ENCODE measurements at places on chromosomes 7 and 10.
A peak's percentile ranks its signal among the peaks of the same experiment; 100 is the strongest.

- no peak for DNase-seq
Measured at GRCh38 chr7:45617166-45617565, 43.0 kb downstream of the ADCY1 start.

- no peak for DNase-seq
Measured at GRCh38 chr7:15291699-15292098, 270.1 kb downstream of the AGMO start.

GRCh38 chr10:111116762-111117445, 40.1 kb downstream of the ADRA2A start:
- DNase-seq: no peak

DNA sequence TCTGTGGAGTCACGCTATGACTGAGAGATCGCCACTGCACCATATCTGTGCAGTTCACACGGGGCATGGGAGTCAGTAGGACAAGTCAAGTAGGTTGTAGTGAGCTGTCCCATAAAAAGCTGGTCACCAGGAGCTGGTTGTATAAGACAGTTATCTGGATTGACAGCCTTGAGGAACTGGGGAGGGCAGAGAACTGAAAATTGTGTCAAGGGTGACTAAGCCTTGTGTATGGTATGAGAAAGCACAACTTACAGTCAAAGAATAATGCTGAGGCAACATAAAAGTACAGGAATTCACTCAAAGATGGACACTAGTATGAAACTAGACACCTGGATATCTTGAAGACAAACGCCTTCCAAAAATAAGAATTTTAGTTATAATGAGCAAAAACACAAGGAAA, 564.9 kb downstream of the POM121L12 start:
- no peak for DNase-seq

- no peak for DNase-seq
Measured at GRCh38 chr10:113922787-113923570, 68.5 kb downstream of the NHLRC2 start.

DNA sequence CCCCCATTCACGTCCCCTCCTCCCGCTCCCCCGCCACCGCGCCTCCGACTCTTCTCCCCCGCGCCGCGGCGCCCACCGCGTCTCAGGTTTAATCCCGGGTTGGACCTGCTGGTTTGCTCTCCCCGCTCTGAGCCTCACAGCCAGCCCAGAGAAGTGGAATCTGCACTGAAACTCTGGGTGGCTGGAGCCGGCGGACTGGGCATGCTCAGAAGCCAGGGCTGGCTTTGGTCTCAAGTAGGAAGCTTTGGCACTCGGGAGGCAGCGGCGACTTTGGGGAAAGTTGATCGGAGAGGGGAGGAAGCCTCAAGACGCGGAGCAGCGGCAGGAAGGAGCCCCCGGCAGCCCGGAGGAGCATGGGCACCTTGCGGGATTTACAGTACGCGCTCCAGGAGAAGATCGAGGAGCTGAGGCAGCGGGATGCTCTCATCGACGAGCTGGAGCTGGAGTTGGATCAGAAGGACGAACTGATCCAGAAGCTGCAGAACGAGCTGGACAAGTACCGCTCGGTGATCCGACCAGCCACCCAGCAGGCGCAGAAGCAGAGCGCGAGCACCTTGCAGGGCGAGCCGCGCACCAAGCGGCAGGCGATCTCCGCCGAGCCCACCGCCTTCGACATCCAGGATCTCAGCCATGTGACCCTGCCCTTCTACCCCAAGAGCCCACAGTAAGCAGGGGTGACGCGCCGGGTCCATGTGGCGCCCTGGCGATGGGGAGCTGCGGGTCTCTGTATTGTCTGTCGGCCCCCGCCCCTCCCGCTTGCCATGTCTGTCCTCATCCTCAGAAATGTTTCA, at the start of gene PRKG1:
TSS of gene PRKG1 (plus strand) at position 250 of the 791 bp plus-strand sequence.
- peak; percentile 69 for DNase-seq

- DNase-seq: peak; percentile 33
Measured at GRCh38 chr7:100122067-100122466, 2.6 kb downstream of the CNPY4 start.

DNA sequence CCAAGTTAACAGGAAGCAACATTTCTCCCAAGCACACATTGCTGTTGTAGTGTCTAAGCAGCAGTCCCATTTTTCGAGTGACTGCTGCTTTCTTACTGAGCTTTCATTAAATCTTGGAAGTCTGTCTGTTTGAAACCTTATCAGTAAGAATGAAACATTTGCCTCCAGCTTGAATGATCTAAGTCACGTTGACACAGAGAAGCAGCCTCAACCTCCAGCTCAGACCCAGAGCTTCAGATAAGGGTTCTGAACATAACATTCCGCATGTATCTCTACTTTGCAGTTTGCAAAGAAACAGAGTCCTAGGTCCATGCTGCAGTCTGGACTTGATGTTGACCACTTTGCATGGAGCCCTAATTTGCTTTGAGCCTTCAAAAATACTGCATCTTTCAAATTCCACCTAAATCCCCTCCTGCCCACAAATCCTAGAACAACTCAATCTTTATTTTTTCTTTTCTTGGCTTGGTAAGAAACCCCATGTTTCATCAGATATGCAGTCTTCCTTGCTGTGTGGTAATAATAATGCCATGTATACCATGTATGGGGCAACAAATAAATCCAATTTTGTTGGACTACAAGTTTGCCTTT, 698.7 kb upstream of the IGFBP3 start:
- no peak for DNase-seq

DNA sequence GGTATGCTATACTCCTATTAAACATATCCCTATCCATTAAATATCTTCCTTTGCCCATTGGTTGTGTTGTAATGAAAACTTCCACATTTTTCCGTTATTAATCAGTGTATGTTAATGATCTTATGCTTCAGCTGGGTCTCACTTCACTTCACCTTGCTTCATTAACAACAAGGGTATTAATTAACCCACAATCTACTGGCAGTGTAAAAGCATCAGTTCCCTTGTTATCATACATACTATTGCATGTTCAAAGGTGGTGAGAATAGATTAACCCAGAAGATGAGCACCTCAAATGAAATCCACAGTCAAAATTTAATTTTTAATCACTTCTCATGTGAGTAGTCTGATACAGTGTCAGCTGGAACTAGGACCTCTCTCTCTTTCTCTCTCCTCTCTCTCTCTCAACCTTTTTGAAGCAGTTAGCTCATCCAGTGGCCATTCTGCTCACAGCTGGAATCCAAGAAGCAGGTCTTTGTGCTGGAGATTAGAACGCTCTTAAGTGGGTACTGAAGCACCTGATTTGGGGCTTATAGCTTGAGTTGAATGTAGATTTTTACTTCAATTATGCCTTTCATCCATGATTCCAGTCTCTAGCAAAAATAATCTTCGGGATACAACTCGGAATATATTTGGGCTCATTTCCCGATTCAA, 172.3 kb downstream of the RAPGEF5 start:
- DNase-seq: no peak

GRCh38 chr10:113705344-113705652, 25.6 kb downstream of the CASP7 start:
- DNase-seq: no peak

DNA sequence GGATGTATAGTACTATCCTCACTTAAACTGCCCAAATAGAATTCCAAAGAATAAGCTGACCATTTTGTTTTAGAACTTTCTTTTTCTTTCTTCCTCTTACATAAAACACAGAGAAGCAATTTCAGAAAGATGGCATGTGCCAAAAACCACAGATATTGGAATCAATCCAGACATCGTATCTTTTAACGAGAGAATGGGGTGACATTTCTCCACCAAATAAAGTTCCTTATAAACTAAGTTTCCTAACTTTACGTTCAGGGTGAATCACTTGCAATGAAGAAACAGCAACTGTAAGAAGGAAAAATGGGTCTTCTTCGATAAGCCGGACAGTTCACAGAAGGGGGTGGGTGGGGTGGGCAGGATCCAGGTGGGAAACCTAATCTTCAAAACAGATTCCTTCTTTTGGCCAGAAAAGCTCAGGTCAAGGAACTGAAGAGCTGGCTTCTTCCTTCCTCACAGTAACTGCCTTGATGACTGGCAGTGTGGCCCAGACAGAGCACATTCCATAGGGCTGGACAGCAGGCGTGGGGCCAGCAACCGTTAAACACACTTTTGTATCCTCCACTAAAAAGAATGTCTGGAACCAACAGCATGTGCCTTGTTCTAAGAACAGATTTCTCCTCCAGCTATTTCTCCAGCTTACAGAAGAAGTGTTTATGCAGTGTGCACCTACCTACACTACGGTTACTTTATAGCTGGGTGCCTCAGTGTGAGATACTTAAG, 31.5 kb downstream of the CREB3L2 start:
- DNase-seq: peak; percentile 50

GRCh38 chr10:6052247-6053221, 9.6 kb downstream of the IL2RA start:
- DNase-seq: no peak

- no peak for DNase-seq
Measured at GRCh38 chr7:41567731-41568114, 135.2 kb downstream of the INHBA start.

DNA sequence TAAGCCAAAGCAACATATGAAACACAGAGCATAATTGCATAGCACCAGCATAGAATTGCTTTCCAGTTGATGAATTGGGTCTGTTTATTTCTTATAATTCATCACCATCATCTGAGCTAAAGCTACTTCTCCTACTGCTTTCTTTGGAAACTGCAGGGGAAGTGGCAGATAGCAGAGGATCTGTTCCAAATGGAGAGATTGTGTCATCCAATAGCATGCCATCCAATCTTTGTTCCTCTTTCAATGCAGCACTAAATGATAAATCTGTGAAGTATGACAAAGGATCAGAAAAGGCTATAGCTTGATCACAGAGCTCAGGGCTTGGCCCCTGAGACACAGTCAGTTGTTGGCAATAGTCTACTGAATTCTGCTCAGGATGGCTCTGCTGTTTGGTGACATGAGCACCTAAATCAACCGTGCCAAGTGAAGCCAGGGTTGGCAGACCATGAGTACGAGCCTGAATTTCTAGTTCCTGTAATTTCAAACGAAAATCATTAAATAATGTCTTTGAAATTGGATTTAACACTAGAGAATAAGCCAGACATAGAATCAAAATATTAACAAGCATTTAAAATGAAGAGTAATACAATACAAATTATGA, 90.0 kb downstream of the TFEC start:
- no peak for DNase-seq

GRCh38 chr7:77254429-77254828, 54.8 kb upstream of the FGL2 start:
- no peak for DNase-seq

- no peak for DNase-seq
Measured at GRCh38 chr7:27603813-27604212, 58.9 kb downstream of the HIBADH start.

DNA sequence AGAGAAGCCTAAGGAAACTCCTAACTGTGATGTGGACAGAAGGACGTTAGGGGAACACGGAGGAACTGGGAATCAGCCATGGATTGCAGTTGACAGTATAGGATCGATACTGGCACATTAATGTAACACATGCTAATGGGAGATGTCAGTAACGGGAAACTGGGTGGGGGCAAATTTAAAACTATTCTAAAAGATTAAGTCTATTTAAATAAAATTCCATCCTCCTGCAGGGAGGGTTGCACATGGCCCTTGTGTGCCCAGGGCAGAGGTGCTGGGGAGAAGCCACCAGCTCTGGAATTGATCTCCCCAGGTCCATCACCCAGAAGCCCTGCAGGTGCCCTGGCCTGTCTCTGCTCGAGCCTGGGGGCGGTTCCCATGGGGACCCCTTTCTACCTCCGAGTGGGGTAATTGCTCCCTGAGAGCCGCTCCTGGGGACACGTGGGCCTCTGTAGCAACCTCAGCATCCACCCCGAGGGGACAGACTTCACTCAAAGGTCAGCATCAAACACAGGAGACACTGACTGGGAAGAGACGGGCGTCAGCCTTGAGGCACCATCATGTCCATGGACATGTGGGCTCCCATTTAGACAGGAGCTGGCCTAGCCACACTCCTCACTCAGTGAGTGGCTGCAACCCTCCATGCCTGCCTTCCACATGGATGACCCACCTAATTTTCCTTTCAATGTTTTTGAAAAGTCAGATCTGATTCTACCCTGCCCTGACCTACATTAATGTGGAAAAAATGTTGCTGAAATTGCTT, 21.1 kb downstream of the SCART1 start:
- DNase-seq: no peak

- DNase-seq: no peak
Measured at GRCh38 chr10:103732339-103733044, 122.9 kb downstream of the SH3PXD2A start.

DNA sequence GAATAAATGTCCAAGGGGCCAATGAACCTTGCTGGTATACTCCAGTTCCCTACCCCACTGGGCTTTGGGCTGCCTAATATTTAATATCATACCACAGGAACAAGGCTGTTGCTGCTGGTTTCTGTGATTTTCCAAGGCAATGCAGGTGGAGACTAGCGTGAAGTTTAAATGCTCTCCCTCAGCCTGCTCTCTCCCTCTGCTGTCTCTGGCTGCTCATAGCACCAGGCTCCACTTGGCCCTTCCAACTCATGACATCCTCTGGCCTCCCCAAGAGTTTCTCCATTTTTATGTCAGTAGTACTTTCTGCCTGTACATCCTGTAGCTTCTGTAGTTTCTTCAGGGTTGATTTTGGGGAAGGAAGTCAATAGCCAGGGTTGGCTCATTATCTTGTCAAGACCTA, 103.5 kb downstream of the LHFPL3 start:
- DNase-seq: no peak

GRCh38 chr7:4882169-4883032, 1.1 kb downstream of the RADIL start:
- peak; percentile 71 for DNase-seq

DNA sequence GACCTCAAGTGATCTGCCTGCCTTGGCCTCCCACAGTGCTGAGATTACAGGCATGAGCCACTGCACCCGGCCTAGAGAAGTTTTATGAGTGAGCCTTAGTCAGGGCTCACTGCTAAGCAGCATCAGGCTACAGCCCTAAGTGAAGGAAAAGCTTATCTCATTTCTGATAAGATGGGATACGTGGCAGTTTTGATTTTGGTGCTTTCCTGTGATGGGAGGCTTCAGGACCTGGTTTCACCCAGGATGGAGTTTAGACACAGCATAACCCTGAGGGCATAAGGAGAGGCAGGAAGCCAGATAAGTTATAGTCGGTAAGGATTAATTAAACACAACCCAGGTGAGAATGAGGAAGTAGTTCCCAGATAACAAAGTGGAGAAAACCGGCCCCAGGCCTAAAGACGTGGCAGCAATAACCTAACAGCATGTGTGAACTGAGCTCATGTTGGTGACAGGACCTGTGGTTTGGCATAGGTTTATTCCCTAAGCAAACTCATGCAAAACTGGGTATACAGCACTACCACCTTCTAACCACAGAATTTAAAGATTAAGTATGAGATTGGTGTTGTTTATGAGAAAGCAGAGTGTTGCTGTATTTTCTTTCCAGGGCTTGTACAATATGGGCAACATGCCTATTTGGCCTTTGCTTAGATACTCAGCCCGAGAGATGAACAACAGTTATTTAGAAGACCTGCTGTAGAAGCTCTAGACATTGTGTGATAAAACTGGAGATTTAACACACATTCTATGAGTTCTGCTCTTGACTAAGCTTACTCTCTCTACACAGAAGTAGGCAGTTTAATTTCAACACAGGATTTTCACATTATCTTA, 119.4 kb downstream of the COL28A1 start:
- DNase-seq: no peak

GRCh38 chr7:146455091-146455655, 338.6 kb downstream of the CNTNAP2 start:
- DNase-seq: no peak

All from left lung (tissue), 14 donors.